ENCODE measurements at places on chromosomes 16 and 17.

DNA sequence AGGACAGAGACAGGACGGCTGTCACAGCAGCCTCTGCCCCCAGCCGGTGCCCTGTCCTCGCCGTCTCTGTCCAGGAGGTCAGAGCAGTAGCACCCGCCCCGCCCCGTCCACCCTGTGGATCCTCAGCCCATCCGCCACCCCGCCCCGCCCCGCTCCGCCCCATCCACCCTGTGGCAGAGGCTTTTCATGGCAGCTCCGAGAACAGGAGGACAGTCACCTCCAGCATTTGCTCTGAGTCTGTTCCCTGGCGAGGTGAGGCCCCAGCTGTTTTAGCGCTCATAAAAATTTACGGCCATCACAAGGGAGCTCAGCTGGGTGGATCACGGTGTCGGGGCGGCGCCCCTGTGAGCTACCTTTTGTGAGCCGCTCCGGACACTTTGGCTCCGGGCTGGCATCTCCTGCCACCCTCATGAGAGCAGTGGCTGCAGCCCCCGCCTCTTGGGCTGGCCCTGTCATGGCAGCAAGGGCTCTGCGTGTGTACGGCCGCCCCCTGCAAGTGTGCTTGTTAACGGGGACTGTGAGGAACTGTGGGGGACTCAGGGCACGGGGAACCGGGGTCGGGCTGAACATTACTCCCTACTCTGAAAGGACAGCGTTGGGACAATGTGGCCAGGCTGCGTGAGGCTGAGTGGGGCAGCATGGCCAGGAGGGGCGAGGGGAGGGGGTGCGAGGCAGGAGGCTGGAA, 32.3 kb upstream of the GNG13 start:
- DNase-seq = no peak

- DNase-seq = no peak
Observed at GRCh38 chr17:32016231-32016630, 9.0 kb downstream of the LRRC37B start.

- DNase-seq = no peak
Observed at GRCh38 chr17:17503566-17504130, 7.5 kb upstream of the RASD1 start.

DNA sequence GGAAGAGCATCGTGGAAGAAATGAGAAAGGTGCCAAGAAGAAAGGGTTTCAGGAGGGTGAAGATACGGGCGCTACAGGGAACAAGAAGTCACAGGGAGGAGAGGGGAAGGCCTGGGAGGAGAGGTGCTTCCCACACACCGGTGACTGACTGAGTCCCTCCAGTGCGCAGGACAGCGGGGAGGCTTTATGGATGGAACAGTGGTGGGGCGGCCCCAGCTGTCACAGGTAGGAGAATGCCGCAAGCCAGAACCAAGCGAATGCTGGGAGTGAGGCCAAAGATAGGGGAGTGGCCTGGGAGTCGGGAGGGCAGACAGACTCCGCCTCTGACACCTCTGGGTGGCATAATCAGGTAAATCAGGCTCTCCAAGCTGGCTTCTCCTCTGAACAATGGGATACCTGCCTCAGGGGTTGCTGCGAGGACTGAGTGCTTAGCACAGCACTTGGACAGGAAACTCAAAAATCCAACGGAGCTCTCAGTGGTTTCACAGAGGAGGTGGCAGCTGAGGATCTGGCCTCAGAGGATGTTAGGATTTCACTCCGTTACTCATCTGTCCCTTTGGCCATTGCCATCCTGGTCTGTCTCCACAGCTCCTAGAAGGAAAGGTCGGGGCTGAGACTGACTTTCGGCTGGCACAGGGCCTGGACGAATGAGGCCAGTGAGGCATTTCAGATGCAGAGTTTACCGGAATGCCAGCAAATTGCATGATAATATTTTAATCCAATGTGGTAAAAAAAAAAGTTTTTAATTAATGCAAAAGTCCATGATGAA, 717 bp upstream of the CNP start:
- DNase-seq = no peak

- DNase-seq = no peak
Observed at GRCh38 chr16:119295-119694, 19.2 kb downstream of the NPRL3 start.

GRCh38 chr17:63775420-63775819, 1.4 kb downstream of the DDX42 start:
- no peak for DNase-seq

DNA sequence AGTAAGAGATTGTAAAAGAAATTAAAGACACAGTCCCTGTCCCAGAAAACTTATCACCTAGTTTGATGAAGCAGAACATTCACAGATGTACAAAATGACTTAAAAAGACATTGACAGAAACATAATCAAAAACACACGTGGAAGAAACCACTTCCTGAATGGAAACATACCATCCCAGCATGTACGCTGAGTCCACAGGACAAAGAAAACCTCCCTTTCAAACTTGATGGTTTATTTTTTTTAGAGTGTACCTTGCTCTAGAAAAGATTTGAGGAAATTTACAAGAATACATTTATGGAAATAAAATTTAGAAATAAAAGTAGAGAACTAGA, 140.9 kb downstream of the PMP22 start:
- no peak for DNase-seq

- DNase-seq = peak; percentile 76
Observed at GRCh38 chr17:47840742-47841487, at the start of gene SCRN2. Gene SCRN2, minus strand, starts transcription at chr17:47841273. Its CDS starts 430 bp downstream, at chr17:47840843.

DNA sequence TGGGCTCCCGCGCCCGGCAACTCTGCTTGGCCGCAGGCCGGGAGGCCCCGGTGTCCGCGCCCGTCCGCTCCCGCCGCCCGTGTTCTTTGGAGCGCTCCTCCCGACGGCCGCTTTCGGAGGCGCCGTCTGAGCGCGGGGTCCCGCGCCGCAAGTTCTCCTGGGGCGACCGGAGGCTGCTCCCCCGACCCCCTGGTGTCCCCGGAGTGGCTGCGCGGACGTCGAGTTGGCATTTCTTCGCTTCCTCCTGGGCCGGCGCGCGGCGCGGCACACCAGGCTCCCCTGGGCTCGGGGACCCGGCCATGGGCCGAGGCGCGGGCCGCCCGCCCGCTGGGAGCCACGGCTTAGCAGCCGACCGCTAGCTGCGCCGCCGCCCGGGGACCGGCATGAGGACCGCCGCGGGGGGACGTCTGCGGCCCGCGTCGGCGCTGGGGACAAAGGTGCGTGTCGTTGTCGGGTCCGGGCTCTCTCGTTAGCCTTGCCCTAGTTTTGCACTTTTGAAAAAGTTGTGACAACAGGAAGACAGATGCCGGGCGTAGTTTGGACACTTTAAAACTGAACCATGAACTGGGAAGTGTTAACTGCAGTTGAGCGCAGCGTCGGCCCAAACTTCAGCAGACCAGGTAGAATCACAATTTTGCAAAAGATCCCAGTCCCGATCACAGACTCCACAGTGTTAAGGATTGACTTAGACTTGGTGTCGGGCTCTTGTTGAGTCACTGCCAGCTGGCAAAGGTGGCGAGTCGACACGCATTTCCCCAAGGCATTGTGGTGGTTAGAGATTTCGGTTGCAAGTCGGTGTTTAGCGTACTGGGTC, 700 bp downstream of the UBN1 start:
- DNase-seq = peak; percentile 33

GRCh38 chr16:71461686-71462648, at the start of gene ZNF23:
Gene ZNF23, minus strand, starts transcription at chr16:71462247. Its CDS starts 5,451 bp downstream, at chr16:71456796.
- peak; percentile 60 for DNase-seq

DNA sequence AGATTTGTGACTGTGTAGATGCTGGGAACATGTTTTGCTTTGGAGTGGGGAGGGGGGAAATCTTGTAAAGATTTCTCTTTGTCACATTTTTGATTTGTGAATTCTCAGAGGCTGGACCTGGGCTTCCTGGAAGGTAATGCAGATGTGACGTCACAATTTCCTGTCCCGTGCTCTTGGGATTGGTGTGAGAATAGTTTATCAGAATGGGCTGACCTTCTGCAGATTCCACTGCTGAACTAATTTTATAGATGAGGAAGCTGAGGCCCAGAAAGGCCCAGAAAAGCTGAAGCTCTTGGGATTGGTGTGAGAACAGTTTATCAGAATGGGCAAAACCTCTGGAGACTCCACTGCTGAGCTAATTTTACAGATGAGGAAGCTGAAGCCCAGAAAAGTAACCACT, 34.0 kb downstream of the HS3ST3B1 start:
- no peak for DNase-seq

DNA sequence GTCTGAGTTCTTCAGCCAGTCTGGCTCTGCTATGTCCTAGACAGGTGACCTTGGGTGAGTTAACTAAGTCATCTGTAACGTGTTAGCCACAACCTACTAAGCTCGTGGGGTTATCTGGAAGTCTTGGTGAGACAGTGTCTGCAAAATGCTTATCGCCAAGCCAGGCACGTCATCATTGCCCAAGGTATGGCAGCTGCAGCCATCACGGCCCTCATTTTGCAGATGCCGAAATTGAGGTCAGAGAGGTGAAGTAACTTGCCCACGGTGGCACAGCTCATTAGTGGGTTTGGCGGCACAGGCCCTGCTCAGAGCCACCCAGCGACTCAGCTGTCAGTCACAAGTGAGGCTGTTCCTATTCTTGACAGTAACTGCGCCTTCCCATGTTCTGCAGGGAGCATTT, 79.8 kb downstream of the CMIP start:
- no peak for DNase-seq

- no peak for DNase-seq
Observed at GRCh38 chr17:74354561-74354960, 7.1 kb downstream of the BTBD17 start.

DNA sequence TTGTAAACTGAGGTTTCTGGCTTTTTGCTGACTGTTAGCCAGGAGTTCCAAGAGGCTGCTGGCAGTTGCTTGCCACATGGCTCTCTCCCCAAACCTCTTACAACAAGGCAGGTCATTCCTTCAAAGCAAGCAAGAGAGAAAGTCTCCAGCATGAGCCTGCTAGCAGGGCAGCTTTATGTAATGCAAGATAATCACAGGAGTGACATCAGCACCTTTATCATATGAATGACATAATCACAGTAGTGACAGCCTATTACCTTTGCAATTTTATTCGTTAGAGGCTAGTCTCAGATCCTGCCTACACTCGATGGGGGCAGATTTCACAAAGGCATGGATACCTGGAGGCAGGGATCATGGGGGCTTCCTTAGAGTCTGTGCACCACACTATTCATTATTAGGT, 79.5 kb upstream of the KCNJ16 start:
- no peak for DNase-seq

- DNase-seq = no peak
Observed at GRCh38 chr17:1273492-1274244, 3.4 kb downstream of the BHLHA9 start.

GRCh38 chr16:83899272-83899897, 470 bp downstream of the MLYCD start:
- no peak for DNase-seq

DNA sequence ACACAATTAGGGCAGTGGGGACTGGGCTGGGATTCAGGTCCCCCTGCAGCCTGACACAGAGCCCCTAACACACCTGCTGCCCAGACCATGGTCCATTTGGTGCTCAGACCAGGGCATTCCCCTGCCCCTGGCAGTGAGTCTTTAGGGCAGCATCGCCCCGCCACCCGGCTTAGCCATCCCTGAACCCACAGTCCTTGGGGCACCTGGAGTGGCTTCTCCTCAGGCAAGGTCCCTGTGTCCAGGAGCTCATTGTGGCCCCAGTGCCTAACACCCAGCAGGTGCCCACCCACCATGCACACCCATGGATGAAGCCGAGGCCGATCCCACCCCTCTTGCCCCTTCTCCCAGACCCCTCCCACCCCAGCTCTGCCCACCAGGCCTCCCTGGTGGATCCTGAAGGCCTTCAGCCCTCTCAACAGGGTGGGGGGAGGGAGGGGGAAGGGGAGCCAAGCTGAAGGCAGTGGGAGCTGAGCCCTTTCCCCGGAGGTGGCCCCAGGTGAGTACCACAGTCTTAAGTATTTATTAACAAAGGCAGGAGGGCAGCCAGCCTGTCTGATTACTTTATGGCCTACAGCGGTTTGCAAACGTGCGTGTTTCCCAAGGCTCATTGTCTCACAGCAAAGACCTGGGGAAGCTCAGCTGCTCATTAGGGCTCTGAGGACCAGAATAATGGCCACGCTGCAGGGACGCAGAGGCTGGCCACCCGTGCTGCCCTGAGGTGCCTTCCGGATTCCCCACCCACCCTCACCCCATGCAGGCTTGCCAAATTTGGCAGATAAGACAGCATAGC, 38.5 kb downstream of the RBFOX3 start:
- no peak for DNase-seq

GRCh38 chr17:49471089-49471683, 23.9 kb upstream of the NGFR start:
- no peak for DNase-seq

DNA sequence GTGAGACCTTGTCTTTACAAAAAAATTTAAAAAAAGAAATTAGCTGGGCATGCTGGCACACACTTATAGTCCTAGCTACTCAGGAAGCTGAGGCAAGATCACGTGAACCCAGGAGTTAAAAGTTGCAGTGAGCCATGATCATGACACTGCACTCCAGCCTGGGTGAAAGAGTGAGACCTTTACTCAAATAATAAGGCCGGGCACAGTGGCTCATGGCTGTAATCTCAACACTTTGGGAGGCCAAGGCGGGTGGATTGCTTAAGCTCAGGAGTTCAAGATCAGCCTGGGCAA, 11.5 kb upstream of the RIPOR1 start:
- DNase-seq = no peak

- DNase-seq = no peak
Observed at GRCh38 chr17:4479340-4479981, 19.2 kb upstream of the SPNS2 start.

DNA sequence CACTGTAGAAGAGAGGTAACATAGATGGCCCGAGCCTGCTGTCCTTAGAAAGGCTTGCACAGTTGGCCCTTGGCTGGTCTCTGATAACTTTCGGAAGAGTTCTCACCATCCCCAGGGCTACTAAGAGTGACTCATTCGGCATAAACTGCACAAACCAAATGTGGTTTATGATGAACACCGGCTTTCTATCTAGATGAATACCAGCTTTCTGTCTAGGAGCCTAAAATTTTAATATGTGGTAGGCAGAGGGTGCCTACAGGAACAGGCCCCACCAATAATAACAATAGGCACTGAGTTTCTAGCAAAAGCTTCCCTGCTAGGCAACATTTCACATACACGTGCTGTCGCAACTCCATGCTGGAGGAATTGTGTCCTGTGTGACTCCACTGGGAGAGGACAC, 15.4 kb downstream of the CNOT1 start:
- no peak for DNase-seq

DNA sequence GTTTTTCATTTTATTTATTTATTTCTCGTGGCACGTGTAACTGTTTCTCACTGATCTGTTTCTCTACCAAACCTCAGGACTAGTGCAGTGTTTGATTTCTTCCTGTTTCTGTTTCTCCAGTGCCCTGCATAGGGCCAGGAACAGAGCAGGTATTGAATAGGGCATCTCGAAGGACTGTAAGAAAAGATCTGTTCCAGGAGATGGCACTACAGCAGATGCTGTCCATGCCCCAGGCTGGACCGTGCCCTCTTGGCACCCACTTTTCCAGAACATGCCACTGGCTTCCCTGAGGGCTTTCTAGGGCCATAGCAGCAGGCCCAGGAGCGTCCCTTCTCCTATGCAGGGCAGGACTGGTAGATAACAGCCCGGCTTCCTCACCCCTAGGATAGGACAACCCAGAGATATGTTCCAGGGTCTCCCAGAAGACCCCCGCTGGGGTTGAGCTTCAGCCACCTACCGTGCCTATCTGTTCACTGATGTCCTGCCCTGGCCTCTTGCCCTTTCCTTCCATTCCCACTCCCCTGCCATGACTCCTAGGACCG, 4.4 kb downstream of the SNX20 start:
- DNase-seq = no peak

- no peak for DNase-seq
Observed at GRCh38 chr16:12094537-12095265, 118.2 kb downstream of the SNX29 start.
